ENCODE measurements at places on chromosomes 7 and 10. TPM values are rescaled to one million over a fixed set of nuclear protein-coding genes. Genes with fewer than 3 reads are reported as not detected.

DNA sequence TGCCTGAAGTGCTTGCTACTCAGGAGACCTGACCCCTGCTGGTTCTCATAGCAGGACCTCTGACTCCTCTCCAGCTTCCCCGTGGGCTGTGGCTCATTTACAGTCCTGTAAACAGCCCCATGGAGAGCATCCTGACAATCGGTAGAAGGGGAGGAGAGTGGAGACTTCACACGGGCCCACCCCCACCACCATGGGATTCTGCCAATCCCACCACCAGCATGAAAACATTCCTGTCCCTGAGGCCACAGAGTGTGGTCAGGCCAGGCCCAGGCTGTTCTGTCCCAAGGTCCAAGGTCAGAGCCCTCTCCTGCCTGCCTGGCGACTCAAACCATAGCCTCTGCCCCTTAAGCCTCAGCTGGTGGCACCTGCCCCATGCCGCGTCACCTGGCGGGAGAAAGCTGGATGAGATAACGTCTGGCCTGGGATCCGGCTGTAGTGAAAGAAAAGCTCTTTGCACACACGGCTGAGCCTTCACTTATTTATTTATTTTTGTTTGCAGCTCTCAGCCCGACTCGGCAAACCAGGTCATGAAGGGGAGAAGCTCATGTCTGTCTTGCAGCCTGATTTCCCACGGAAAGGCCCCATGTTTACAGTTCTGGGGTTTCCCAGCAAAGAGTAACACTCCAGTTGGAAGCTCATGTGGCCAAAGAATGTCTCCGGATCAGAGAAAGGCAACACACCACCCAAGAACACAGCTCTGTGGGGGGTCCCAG is 293.6 kb upstream of the ZMIZ1 start:
- no peak for DNase-seq

DNA sequence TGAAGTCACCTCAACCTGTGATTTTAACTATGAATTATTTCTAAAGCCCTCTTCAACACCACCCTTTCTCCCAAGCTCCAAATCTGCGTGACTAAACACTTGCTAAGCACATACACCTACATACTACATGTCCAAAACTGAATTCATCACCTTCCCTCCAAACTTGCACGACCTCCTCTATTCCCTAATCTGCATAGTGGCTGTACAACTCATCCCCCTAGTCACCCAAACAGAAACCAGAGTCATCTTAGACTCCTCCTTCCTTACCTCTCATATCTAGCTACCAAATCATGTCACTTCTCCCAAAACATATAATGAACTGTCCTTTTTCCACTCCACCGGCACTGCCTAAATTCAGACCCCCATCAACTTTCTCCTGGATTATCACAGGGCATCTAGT is 16.2 kb downstream of the ARHGAP21 start:
- DNase-seq, result no peak

GRCh38 chr10:121241337-121241736 is 356.9 kb downstream of the FGFR2 start:
- no peak for DNase-seq

MACC1 gene
- 61.7 TPM for total RNA-seq

MBLAC1 gene
- 3.5 TPM for total RNA-seq
